Stimulated activated CD8-positive, alpha-beta memory T cell treated with anti-CD3 and anti-CD28 coated beads, Interleukin-4, amount 100 ng/mL, for 4 hours (primary cell): ENCODE measurements at places on chromosomes 16 and 17.

DNA sequence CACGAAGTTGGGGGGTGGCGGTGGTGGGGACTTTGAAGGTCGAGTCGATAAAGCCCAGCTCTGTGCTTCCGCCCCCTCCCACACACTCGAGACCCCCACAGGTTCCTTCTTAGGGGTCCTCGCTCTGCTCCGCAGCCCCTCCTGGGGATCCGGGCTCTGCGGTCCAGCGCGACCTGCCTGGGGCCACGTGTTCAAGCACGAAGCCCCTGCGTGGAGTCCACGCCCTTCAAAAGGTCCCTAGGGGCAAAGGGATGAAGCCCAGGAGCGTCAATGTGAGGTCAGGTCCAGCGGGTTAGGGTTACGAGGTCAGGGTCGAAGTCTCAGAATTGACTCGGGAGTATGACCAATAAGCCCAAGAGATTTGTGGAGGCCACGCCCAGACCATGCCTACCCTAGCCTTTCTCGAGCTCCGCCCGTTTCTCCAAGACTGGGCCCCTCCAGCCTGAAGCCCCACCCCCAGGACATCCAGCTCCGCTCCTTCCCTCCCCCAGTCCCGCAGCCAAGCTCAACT, 786 bp upstream of the CACNA1G start:
- DNase-seq = no peak

- no peak for DNase-seq
Measured at GRCh38 chr17:73625991-73626673, 18.1 kb downstream of the SDK2 start.

DNA sequence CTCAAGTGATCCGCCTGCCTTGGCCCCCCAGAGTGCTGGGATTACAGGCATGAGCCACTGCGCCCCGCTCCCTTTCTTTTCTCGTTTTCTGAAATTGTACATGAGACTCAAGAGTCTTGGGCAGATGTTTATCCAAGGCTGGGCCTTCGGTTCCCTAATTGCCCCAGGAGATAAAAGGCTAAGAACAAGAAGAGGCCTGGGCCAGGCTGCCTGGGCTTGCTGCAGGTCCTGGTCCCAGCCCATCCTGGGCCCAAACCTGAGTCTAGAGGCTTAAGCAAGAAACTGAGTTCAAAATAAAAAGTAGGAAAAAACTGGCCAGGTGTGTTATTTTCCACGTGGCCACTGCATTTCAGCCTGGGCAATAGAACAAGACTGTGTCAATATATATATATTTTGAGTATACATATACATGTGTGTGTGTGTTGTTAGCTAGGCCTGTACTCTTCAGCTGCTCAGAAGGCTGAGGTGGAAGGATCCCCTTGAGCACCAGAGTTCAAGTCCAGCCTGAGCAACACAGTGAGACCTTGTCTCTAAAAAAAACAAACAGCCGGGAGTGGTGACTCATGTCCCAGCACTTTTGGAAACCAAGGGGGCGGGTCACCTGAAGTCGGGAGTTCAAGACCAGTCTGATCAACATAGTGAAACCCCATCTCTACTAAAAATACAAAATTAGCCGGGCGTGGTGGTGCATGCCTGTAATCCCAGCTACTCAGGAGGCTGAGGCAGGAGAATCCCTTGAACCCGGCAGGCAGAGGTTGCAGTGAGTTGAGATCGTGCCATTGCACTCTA, 6.8 kb upstream of the CLUH start:
- DNase-seq = no peak

DNA sequence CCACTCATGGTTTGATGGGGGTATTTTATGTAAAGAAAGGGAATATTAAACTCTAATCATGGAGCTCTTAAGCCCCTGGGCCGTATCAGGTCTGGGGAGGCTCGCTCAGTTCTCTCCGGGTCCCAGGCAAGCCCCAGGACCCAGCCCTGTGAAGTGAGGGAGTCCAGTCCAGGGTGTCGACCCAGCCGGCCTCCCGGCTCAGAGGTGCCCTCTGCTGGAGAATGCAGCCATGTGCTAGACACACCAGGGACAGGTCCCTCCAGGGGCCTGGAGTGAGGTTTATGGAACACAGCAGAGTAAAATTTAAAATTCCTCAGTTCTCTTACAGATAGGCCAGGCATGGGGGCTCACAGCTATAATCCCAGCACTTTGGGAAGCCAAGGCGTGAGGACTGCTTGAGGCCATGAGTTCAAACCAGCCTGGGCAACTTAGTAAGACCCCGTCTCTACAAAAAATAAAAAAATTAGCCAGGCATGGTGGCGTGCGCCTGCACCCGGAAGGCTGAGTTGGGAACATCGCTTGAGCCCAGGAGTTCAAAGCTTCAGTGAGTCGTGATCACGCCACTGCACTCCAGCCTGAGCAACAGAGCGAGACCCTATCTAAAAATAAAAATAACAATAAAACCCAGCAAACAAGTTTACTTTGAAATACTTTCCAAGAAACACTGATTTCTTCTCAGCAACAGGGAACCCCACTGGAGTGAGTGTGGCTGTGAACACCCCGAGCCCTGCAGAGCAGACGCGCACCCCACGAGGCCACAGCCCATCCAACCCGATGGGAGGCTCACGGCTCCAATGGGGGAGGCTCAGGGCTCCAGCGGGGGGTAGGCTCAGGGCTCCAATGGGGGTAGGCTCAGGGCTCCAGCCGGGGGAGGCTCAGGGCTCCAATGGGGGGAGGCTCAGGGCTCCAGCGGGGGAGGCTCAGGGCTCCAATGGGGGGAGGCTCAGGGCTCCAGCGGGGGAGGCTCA, 72.2 kb downstream of the ZNF778 start:
- DNase-seq = peak; percentile 55

DNA sequence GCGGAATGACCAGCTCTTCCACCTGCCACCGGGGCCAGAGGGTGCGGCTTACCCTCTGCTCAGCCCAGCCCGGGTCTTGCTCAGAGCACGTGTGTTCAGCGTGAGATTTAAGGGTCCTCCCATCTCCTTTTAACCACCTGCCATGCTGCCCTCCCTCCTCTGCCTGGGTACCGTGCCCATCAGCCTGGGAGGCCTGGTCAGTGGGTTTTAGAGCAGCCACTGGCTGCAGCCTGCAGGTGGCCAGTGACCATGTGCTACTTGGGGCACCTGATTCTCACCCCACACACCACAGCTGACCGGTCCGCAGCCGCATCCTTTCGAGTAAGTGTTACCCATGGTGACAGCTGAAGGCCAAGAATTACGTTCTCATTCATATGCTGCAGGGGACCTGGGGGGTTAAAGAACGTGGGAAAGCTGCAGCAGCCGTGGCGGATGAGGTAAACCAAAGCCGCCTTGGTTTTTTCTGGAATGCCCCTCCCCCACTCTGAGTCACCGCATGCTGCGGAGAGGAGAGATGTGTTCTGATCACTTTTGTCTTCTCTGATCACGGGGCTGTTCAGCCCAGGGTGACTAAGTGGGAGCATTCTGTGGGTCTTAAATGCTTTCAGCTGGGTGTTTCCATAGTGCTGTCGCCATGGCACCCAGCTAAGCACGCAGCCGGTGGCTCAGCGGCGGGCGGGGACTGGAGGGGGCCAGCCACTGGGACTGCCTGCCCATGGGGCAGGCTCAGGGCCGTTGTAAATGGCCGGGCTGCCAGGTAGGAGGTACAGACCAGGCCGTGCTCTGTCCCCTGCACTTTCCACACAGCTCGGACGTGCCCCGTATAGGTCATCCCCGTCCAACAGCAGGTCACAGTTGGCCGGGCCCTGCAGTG, 59.8 kb downstream of the BAIAP2 start:
- DNase-seq = peak; percentile 94

- DNase-seq = no peak
Measured at GRCh38 chr17:4375039-4375748, 8.7 kb upstream of the UBE2G1 start.

DNA sequence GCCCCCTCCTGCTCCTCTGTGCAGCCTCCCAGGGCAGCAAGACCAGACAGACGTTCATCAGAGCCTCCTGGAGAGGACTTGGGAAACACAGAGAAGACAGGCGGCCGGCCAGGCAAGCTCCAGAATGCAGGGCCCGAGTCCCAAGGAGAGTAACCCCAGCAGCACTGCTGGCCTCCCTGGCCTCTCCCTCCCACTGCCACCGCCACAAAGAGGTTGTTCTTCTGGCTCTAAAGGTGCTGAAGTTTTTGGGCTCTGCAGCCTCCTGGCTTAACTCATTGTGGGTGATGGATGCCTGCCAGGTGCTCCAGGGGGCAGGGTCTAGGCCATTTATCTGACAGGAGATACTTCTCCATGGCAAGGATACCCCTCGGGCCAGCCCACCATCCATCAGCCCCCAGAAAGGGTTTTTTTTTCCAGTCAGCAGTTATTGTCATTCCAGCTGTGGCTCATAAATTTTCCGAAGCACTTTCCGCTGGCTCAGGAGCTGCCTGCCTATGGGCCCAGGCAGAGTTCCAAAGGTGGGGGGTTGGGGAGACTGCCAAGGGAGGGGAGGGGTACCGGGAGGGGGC, 32.0 kb upstream of the MRPS23 start:
- no peak for DNase-seq

DNA sequence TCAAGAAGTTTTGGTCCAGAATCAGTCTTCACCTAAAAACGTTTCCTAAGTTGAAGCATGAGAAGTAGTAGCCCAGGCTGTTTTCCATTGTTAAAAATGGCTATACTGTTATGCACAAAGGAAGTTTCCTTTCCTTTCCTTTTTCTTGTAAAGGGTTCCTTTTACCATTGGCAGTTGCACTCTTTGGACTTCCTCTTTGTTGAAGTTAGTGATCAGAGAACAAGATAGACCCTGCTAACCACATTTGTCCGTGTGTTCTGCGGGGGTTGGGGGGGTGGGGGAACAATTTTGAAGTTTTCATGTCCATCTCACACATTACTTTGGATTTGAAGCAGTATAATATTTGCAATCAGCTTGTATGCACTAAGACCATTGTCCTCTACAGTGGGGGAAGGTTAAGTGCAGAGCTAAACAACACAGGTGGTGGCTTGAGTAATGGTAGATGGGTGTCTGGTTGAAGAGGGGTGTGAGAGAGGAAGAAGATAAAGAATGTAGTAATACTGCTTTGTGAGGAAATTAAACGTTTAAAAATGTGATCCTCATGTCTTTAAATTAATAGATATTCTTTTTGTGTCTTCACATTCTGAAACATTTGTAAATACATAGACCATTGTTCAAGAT, 1.4 kb downstream of the LPCAT2 start:
- DNase-seq = no peak

DNA sequence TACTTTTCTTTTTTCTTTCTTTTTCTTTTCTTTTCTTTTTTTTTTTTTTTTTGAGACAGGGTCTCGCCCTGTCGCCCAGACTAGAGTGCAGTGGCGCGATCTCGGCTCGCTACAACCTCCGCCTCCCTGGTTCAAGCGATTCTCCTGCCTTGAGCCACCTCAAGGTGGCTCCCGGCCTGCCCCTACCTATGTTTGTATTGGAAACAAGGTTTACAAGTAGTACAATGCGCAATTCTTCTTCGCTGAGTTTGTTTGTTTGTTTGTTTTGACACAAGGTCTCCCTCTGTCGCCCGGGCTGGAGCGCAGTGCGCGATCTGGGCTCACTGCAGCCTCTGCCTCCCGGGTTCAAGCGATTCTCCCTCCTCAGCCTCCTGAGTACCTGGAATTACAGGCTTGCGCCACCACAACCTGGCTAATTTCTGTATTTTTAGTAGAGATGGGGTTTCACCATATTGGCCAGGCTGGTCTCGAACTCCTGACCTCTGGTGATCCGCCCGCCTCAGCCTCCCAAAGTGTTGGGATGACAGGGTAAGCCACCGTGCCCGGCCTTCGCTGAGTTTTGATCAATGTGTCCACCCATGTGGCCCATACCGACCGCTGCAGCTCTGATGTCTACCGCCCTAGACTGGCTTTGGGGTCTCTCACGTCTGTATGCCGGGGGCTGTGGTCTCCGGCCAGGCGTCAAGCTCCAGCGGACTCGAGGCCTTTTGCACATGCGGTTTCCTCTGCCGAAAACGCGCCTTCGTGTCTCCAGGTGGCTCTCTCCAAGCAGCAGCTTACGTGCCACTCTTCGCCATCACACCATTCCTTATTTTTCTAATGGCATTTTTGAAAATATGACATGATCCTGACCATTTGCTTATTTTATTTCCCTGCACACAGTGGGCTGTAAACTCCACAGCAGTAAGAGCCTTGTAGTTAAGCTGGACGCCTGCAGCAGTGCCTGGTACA, 1.1 kb upstream of the YBX2 start:
- no peak for DNase-seq

DNA sequence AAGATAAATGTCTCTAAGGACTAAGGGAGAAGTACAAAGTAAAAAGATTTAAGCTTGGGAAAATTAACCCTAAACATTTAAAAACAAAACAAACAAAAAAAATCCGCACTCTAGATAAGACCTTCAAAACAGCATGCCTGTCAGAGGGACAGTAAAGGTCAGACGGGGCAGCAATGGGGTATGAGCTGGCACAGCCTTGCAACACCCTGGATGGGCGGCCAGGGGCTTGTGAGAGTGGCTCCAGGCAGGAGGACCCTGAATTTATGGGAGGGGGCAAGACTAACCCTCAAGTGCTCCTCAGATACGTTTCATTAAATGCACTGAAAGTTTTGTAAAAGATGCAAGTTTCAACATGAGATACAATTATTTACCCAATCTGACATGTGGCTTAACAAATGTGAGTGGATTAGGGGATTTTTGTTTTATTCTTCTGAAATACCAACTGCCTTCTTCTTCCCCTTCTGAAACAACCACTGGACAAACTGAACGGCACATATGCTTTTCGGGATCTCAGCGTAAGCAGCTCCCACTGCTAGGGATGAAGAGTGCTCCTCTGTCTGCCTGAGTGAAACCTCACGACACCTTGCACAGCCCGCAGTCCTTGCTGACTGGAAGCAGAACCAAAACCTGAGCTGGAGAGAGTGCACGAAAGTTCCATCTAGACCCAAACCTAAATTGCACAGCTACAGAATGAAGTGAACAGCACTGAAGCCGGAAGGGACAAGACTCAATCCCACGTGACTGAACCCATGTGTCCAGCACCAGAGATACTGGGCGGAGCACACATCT, 128.4 kb downstream of the ANKRD11 start:
- no peak for DNase-seq

- no peak for DNase-seq
Measured at GRCh38 chr17:7548585-7549400, at the start of gene TNFSF12. Gene TNFSF12, plus strand, starts transcription at chr17:7549058. Its CDS starts 96 bp downstream, at chr17:7549154.

DNA sequence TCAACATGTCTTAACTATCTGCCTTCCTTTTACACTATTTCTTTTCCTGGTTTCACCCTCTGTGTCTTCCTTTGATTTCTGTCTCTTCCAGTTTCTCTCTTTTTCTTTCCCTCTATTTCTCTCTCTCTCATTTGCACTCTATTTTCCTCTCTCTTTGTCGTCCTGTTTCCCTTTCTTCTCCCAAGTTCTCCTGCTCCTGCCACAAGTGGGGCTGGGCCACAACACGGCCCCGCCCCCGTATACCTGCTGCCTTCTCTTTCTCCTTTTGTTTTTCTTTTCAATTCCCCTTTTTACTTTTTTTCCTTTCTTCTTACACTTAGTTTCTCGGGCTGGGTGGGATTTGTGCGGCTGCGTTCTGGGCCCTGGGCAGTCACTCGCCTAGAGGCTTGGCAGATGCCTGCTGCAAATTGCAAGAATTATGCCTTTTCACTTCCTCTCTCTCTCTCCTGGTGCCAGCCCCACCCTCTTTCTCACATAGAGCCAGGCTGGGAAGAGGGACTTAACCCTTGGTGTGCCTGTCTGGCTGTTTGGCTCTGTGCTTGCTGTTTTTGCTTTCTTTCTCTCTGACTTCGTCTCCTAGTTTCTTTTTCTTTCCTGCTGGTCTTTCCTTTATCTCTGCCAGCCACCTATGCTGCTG, 2139.4 kb downstream of the TP53TG3F start:
- no peak for DNase-seq
